NCI-H1105 treated with DMSO at 0.1 percent for 48 hours (cell line): ENCODE measurements at places on chromosomes 12 and 14.

- no peak for DNase-seq
Observed at GRCh38 chr12:92465786-92466295, 236.9 kb upstream of the PLEKHG7 start.

DNA sequence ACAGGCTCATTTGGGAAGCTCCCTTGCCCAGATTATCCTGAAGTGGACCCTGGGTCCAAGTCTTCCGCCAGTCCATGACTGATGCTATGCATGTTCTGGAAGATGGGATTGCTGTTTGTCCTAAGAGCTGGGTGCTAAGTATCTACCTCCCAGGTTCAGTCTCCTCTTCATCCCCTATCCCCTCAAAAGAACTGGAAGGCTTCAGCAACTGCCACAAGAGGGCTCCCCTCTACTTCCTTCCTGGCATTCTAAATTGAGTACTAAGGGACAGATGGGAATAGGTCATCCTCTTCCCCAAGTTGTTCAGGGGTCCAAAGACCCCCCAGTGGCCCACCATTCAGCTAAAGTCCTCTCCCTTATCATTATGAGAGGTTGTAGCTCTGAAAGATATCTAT lies 9.0 kb upstream of the FKBP11 start:
- no peak for DNase-seq

DNA sequence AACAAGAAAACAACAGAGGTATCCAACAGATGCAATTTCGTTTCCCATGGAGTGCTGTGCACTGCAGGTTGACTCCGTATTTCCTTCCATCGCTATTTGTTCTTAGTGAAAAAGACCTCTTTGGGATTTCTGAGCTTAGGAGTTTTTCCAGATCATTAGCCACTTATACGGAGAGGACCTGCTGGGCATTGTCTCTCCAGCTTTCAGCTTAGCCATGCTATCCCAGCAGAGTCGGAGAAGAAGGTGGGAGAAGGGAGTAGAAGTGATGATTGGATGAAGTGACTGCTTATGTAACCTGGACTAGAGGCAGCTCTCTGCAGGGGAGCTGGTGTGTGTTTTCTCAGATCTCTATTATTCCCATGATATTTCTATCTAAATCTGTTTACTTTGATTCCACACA lies 737.7 kb downstream of the DIO2 start:
- no peak for DNase-seq

DNA sequence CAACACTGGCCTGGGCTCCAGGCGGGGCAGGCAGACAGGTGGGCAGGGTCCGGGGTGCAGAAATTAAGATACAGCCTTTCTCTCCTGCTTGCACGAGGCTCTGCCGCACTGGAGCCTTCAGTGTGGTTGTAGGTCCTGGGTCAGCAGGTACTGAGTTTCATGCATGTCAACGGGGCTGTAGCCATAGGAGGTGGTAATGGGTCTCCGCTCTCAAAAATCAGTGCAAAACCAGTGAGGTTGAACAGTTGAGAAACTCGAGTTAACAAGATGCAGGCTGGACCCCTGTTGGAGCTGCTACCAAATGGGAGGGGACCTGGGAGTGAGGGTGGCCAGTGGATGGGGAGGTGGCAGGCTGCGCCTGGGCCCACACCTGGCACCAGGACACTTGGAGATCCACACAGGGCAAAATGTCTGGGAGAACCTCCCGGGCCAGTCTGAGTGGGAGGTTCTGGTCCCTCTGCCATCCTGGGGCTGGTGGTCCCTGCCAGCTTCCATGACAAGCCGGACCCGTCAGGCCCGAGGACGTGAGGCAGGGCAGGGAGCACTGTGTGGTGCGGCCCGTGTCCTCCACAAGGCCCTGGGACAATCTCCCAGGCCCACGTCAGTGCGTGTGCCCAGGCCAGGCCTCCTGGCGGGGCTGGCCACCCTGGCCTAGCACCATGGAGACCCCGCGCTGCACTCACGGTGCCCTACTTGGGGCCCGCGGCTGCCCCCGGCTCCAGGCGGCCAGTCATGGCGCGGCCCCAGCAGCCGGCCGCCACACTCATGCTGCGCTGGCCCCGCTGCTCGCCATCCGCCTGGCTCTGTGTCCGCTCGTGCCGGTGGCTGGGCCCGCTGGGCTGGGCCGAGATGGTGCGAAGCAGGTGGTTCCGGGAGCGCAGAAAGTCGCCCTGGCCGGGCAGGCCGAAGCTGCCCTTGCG lies 5.1 kb downstream of the ARL6IP4 start:
- no peak for DNase-seq

DNA sequence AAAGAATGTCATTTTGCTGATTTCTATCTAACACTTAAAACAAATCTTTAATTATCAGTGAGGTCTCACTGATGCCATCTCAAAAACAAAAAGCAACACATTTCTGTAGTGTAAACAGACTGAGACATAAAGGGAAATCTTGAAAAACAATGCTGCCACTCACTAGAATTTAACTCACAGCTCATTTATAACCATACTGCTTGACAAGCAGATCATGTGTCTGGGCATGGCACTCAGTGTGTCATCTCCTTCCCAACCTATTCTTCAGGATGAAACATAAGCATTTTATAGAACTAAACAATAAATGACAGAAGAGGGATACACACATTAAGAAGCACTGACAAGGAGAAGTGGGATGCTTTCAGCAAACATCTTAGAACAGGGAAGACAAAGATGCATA lies 22.4 kb downstream of the ATF7 start:
- no peak for DNase-seq

GRCh38 chr14:87864356-87865270 lies 128.4 kb downstream of the GALC start:
- DNase-seq, result no peak

- DNase-seq, result peak; percentile 92
Observed at GRCh38 chr12:95336387-95337067, 118.9 kb downstream of the VEZT start.

GRCh38 chr14:75794615-75795038 lies 133.6 kb downstream of the TTLL5 start:
- DNase-seq, result no peak

DNA sequence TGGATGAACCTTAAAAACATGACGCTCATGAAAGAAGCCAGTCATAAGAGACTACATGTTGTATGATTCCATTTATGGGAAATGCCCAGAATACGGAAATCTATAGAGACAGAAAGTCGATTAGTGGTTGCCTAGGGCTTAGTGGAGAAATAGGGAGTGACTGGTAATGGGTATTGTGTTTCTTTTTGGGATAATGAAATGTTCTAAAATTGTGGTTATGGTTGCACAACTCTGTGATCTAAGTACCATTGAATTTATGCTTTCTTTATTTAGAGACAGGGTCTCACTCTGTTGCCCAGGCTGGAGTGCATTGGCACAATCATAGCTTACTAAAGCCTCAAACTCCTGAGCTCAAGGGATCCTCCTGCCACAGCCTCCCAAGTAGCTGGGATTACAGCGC lies 8.0 kb downstream of the RBMS2 start:
- DNase-seq, result no peak

DNA sequence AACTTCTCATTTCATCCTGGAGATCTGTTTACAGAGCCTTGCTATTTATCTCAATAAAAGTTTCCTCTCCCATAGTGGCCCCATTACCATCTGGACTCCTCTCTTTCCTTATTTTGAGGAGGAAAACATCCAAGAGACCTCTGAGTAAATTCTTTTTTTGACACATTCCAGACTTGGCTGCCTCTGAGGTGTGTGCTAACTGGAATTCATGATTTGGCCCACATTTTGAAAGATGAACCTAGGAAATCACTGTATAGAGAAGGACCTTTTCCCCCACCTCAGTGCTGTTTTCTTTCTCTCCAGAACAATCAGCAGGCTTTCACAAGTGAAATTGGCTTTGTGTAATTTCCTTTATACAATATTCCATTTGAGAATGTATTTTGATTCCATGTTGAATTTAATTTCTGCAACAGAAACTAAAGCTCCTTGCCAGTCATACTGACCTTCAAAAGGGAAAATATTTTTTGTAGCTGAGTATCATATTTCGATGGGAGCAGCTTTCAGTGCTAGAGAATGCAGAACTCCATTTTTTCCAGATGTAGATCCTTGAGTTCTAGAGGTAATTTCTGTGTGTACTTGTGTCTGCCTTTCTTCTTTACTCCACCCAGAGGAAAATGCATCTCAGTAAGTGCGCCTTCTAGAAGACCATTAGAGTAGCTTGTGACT lies 244.9 kb upstream of the RGS6 start:
- no peak for DNase-seq

- no peak for DNase-seq
Observed at GRCh38 chr12:77299001-77299400, 233.6 kb upstream of the E2F7 start.

- no peak for DNase-seq
Observed at GRCh38 chr14:43001731-43002130, 1395.1 kb downstream of the LRFN5 start.

DNA sequence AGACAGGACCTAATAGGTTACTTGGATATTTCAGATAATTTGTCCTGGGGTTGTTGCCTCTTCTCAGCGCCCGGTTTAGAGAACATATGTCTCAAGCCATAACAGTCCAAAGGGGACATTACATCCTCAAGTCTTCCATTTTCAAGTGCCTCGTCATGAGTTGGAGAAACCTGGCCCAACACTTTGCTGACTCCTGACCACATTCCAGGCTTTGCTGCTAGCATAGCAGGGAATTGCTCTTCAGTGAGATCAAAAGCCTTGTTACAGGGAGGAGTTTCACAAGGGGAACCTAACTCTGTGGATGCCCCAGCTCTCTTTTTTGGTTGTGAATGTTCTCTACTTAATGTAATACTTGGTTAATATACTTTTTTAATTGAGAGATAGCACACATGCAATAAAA lies 8.2 kb upstream of the MMP19 start:
- no peak for DNase-seq

- DNase-seq, result peak; percentile 76
Observed at GRCh38 chr14:38083039-38083438, 124.7 kb upstream of the SSTR1 start.

DNA sequence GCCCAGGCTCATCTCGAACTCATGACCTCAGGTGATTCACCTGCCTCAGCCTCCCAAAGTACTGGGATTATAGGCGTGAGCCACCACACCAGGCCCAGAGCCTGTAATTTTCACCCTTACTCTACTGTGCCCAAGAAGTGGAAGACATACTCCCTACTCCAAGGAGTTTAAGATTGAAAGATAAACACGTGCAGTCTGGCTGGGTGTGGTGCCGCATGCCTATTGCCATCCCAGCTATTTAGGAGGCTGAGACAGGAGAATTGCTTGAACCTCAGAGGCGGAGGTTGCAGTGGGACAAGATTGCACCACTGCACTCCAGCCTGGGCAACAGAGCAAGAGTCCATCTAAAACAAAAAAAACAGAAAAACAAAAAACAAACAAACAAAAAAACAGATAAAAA lies 90.0 kb downstream of the NINJ2 start:
- no peak for DNase-seq

DNA sequence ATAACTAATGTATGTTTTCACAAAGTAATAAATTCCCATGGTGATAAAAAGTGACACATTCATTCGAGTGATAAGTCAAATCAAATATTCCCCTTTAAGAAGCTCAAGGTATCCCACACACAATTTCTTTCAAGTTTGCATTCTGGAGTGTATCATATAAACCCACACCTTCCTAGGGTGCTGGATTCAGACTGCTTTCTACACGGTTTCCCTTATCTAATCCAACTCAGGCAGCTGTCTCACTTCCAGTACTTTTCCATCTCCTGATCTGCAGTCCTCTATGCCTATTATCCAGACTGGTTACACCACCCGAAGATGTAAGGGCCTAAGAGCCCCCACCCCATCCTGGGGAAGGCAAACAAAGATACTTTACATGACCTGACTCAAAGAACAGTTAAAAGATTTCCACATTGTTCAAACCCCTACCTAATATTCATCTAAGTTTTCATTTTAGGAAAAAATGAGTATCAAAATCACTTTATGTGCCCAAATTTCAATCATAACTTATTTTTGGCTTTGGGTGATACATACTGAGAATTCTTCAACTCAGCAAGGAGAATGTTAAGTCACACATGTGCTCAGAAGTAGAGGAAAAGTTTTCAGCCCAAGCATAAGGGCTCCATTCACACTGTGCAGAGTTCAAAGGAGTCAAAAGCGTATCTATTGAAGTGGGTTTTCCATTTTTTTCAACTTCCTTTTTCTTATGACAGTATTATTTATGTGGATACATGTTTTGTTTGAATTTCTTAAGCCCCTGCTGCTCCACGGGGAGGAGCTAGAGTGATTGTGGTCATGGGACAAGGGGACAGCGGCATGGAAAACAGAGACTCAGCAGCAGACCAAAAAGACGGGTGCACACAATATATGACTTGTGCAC lies 41.8 kb downstream of the CORO1C start:
- DNase-seq, result no peak
